ENCODE measurements at places on chromosomes 2 and 18.

DNA sequence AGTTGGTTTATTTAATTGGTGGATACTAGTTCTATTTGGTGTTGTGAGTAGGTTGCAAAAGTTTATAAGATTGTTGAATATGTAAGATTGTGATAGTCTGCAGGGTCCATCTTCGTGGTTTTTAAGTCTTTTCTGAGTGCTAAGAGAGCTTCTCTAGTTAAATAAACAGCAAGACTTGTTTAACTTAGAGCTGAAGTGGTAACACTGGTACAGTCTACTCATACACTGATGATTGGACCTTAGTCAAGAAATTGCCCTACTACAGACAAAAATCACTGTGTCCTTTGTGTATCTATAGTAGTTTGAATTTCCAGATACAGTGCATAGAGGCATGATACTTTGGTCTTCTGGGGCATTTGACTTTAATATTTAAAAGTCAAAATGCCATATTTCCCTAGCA is 94.6 kb downstream of the PHLPP1 start:
- no peak for DNase-seq

DNA sequence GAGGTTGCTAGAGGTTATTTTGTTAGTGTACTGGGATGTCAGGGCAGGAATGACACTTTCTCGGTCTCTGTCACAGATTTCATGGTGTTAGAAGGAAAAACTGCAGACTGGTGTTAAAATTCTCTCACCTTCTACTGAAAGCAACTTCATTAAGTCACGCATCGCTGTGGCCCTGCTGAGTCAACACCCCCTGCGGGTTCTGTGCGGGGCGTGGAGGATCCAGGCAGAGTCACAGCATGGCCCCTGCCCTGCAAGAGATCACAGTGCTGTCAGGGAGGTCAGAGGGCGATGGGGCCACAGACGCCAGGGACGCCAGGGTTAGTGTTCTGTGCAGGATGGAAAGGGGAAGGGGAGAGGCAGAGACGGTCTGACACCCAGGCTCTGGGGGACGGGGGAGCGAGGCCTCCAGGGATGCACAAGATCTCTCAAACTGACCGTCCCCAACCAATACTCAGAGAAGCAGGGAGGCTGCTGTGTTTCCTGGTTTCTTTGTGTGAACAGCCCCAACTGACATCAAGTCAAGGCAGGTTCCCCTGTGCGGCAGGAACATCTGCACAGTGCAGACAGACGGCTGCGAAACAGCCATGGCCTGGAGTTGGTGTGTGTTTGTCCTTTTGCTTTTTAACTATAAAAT is 354.9 kb upstream of the SALL3 start:
- DNase-seq, result no peak

GRCh38 chr2:176412136-176412535 is 142.9 kb downstream of the MTX2 start:
- DNase-seq, result no peak

DNA sequence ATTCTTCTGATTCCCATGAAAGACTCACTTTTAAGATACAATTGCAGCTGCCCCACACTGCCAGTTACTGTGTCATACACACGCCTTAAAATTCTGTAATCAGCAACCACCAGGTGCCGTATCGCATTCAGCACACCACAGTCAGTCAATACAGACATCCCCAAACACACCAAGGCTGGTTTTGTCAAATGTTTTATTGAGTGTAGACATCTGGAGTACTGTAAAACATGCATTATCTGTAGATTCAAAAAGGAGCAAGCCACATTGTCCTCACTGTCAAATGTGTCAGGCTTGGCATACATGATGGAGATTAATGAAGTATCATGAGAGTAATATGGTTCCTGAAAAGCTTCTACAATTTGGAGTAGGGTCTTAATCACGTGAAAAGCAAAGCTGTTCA is 109.7 kb upstream of the SP3 start:
- DNase-seq, result no peak

DNA sequence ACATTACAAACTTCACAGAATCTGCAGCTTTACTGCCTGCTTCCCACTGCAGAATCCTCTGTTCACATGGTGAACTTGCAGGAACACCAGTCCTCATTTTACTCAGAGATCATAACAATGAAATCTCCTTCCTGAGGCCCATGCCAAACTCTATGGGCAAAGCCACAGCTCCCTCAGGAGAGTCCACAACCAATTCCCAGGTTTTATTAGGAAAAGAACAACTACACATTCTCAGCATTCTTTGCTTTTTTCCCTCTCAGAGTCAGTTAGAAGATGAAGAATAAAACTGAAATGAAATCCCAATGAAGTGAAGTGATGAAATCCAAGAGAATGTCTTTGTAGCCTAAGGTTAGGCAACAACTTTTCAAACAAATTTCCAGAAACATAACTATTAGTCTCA is 233.7 kb downstream of the DSEL start:
- peak; percentile 58 for DNase-seq

DNA sequence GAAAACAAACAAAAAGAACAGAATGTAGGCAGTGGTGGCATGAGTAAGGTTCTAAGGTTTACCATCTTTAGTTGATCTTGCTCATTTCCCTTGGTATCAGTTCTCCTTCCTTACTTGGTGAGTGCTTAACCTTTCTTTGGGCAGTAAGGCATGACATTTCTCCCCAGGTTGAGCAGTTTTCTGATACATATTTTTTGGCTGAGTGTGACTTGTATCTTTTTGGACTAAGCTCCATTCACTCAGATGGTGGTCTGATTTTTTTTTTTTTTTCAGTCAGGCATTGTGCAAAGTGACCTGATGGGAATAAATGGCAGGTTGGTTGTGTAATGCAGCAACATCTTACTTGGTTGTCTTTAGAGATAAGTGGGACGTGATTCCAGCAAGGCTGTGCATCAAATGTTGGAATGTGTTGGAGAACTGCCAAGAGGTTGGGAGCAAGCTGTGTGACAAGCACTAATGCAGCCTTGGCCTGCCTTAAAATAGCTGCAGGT is 15.1 kb downstream of the SPTBN1 start:
- DNase-seq, result peak; percentile 22

- DNase-seq, result no peak
Measured at GRCh38 chr2:204913854-204914464, 368.7 kb downstream of the PARD3B start.

- DNase-seq, result no peak
Measured at GRCh38 chr2:188810586-188810985, 163.6 kb upstream of the COL3A1 start.

- DNase-seq, result no peak
Measured at GRCh38 chr2:171141320-171141719, 19.4 kb downstream of the TLK1 start.

DNA sequence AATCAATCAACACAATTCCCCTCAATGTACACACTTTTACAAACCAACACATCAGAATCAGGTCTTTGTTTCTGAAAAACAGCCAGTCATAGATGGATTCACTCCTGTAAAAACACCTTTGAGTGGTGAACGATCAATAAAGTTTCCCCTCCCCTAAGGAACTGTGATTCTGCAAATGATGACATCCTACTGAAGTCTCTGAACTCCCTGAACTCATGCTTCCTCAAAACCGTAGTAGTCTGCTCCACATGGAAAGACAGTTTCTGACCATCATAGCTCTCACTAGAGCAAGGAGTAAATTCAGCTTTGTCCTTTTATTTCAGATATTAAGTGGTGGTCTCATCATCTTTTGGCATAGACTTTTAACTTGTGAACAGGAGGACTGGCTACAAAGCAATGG is 43.5 kb upstream of the ACTR3 start:
- no peak for DNase-seq

- DNase-seq, result no peak
Measured at GRCh38 chr2:174749793-174750192, 14.5 kb downstream of the CHRNA1 start.

GRCh38 chr2:7860693-7861092 is 821.2 kb upstream of the ID2 start:
- no peak for DNase-seq

DNA sequence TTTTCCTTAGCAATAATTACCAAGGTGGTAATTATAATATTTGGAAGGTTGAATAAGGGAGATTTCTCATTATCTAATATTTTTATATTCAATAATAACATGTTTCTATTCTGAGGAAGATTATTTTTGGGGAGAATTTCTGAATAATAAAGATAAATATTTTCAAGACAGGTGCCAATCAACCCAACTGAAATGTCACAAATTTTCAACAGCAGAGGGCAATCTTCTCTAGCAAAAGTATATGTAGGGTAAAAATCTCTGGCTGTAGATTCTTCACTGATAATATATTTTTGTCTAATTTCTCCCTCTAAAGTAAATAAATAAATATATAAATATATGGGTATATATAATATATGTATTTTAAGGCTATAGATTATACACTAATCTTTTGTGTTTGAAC is 1187.2 kb upstream of the CRIM1 start:
- no peak for DNase-seq

DNA sequence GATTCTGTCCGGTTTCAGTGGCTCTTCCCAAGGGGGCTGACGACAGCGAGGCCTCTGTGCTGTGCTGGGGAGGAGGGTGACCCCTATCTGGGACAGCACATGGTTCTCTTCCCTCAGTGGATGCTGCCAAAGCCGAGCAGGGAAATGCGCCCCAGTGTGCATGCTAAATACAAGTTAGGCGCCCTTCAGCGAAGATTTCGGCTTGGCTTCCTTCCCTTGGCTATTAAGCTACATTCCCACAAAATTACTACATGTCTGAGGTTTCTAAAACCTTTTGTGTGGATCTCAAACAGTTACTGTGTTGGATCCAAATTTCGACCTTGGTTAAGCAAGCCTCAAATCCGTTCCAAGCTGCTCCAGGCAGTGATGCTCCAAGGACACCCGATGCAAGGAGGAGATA is 440.3 kb downstream of the NRXN1 start:
- no peak for DNase-seq

- DNase-seq, result no peak
Measured at GRCh38 chr2:79770926-79771325, 258.1 kb downstream of the CTNNA2 start.

- no peak for DNase-seq
Measured at GRCh38 chr2:239156516-239157265, 244.1 kb downstream of the HDAC4 start.

DNA sequence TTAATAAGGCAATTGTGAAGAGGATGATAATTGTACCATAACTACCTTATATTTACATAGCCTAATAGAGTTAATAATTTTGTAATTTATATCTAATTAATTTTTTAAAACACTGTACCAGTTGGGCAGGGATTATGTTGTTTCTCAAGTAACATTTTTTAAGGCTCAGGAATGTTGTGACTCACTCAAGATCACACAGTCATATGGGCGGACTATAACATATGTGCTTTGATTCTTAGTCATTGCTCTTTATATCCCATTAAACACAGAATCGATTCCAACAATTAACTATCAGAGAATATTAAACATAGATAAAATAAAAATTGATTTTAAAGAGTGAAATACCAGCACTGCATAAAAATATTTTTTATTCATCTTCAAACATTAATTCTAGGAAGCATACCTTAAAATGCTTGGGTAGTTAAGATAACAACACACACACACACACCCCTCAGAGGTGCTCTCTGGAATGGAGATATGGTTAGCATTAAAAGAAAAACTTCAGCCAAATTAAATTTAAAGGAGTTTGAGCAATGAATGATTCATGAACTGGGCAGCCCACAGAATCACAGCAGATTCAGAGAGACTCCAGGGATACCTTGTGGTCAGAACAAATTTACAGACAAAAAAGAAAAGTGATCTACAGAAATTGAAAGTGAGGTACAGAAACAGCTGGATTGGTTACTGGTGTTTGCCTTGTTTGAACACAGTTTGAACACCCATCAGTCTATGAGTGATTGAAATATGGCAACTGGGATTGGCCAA is 869.4 kb upstream of the ID2 start:
- DNase-seq, result peak; percentile 44

GRCh38 chr2:159859583-159859982 is 61.6 kb upstream of the CD302 start:
- no peak for DNase-seq

- no peak for DNase-seq
Measured at GRCh38 chr2:109343460-109343859, 214.5 kb downstream of the SH3RF3 start.

DNA sequence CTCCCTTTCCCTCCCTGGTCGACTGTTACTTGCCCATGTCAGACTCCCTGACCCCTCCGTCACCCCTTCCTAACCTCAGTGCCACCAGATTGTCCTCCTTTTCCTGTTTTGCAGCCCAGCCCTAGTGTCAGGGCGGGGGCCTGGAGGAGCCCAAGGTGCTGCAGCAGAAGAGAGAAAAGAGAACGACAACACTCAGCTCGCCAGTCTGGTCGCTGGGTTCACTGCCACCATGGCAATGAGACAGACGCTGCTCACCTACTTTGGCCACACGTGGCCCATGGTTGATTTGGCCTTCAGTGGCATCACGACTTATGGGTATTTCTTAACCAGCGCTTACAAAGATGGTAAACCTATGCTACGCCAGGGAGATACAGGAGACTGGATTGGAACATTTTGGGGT is 108.4 kb upstream of the RMDN2 start:
- no peak for DNase-seq

DNA sequence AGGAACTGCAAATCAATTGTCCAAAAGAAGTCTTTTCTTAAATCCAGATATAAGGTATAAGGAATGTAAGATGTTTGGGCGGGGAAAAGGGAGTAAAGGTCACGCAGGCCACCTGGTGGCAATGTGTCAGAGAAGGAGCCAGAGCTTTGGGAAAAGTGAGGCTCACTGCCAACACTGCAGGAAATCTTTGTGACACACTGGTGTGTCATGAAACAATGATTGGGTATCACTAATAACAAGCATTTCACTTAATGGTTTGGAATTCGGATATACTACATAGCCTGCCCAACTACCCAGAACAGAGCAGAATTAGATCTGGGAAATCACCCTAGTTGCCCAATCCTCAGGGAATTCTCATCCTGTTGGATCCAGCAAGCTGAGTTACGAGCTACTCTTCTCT is 61.0 kb downstream of the RBMS1 start:
- DNase-seq, result peak; percentile 27

- DNase-seq, result no peak
Measured at GRCh38 chr18:35703043-35703688, 121.6 kb downstream of the GALNT1 start.

GRCh38 chr2:869357-869871 is 81.2 kb upstream of the SNTG2 start:
- DNase-seq, result no peak

DNA sequence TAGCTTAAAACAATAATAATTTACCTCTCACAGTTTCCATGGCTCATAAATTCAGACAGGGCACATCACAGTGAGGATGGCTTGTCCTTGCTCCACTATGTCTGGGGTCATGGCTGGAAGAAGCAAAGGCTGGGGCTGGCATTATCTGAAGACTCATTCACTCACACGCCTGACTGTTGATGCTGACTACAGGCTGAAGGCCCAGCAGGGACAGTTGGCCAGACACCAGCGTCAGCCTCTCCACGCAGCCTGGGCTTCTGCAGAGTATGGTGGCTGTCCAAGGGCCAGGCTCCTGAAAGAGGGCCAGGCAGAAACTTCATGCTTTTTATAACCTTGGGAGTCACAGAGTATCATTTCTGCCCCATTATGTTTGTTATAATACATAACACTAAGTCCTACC is 33.4 kb downstream of the YPEL5 start:
- DNase-seq, result no peak

GRCh38 chr2:47815764-47816163 is 32.8 kb downstream of the MSH6 start:
- no peak for DNase-seq

Data from AG20443 (cell line).